ENCODE measurements at places on chromosomes 5 and 9. TPM values are rescaled to one million over a fixed set of nuclear protein-coding genes. Genes with fewer than 3 reads are reported as not detected.

The JAKMIP2 gene
- total RNA-seq, result 4.5 TPM

The ZFAND5 gene
- 174 TPM for total RNA-seq

The NMUR2 gene
- total RNA-seq, result not detected

The WNK2 gene
- total RNA-seq, result 4.8 TPM

The DBH gene
- total RNA-seq, result 0.79 TPM
